CD4-positive, alpha-beta T cell treated with Interleukin-21 for 1 hour (primary cell): ENCODE measurements at places on chromosomes 11 and 22.
A peak's percentile ranks its signal among the peaks of the same experiment; 100 is the strongest.

GRCh38 chr22:30471616-30472318 lies at the start of gene SEC14L3:
TSS of gene SEC14L3 (minus strand) at chr22:30472017. CDS start at chr22:30471958, 59 bp downstream.
- no peak for DNase-seq

- no peak for DNase-seq
These were observed 49.3 kb downstream of the SCUBE1 start for GRCh38 chr22:43293655-43294392.

DNA sequence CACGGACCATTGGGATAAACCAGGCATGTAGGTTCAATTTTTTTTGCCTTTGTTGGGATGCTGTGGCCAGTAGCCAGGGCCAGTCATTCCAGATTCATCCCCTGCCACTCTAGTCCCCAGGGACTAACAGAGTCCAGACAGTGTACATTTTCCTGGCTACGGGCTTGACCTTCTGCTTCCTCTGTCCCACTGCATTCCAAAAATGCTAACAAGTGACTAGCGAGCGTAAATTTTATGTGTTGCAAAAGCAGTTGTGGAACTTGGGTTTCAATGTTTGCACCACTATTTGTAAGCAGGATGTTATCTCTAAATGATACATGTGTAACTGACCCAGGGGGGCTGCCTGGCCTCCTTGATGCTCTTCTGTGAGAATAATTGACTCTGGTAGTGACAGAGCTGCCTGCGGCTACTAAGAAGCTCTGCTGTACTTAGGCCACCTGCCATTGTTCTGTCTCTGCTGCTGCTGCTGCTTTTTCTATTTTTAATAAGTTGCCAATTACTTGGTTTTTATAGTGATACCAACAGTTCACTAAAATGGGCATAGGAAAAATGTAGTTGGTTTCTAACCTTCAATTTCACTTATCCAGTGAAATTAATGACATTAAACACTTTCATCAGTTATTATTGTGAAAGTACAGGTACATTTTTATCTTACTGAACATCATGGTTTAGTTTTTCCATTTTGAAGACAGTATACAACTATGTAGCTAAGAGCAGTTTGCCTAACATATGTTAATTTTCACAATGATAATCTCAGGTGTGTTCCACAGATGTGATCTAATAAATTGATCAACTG lies 26.8 kb downstream of the TNRC6B start:
- DNase-seq: no peak

GRCh38 chr11:10573556-10573955 lies 5.1 kb upstream of the LYVE1 start:
- no peak for DNase-seq

GRCh38 chr11:63518548-63518947 lies 12.7 kb downstream of the LGALS12 start:
- DNase-seq: peak; percentile 49

GRCh38 chr11:65381716-65382032 lies 772 bp downstream of the SLC25A45 start:
- peak; percentile 67 for DNase-seq

DNA sequence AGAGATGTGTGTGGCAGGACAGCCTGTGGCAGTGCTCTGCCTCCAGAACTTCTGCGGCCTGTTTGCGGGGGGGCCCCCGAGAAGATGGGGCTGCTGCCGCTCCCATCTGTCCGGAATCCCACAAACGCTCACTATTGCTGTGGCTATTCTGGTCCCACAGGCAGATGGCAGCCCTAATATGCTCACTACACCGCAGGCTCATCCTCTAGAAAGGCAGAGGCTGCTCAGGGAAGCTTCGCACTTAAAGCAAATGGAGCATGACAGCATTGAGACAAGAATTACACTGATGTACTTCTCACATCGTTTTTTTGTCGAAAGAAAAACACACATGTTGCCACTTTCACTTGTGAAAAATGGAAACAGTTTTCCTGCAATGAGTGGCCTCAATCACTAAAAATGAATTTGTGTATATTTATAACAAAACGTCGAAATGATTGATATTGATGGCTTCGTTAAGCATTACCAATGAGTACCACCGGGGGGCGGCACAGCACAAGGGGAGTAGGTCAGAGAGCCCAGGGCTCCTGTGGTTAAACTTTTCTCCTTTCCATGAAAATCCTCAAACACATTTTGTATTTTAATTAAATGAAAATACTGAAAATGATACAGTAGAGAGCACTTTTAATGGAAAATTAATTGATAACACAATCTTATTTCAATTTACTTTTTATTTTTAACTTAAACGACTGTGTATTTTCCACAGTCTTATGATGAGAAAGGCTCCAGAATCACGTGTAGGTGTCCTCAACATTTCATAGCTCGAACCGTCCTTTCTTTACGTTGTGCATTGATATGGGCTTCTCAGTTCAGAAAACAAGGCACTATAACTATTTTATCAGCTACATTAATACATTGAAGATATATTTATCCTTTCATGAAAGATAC lies 69.1 kb downstream of the CTTN start:
- DNase-seq: no peak

- no peak for DNase-seq
These were observed 231.3 kb downstream of the DSCAML1 start for GRCh38 chr11:117565709-117566108.

DNA sequence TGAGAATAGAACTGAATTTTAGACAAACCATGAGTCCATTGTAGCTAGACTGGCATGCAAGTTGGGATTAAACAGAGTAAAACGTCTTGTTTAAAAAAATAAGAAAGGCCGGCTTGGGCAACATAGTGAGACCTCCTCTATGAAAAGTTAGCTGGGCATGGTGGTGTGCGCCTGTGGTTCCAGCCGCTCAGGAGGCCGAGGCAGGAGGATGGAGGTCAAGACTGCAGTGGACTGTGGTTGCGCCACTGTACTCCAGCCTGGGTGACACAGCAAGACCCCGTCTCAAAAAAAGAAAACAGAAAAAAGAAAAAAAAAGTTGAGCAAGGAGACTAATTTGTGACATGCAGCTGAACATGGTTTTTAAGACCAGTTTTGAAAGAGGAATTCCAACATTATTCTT lies 23.5 kb downstream of the CDPF1 start:
- DNase-seq: no peak

DNA sequence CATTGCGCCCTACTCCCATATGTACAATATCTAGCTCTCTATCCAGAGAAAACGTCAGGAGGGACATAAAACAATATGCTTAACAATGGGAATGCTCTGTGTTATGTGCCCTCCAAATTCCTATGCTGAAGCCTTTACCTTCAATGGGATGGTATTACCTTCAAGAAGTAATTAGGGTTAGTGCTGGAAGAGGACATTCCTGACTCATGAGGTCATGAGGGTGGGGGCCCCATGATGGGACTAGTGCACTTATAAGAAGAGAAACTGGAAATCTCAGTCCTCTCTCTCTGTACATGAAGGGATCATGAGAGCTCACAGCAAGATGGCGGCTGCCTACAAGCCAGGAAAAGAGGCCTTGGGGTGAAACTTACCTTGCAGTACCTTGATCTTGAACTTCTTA lies 20.3 kb downstream of the MMP20 start:
- no peak for DNase-seq

GRCh38 chr11:40280159-40281051 lies 1179.0 kb downstream of the LRRC4C start:
- no peak for DNase-seq
